ENCODE measurements at places on chromosomes 11 and 22. TPM values are rescaled to one million over a fixed set of nuclear protein-coding genes. Genes with fewer than 3 reads are reported as not detected.

Gene ZNF214
- total RNA-seq, result 3.7 TPM

- DNase-seq, result no peak
Measured at GRCh38 chr11:45260071-45260470, 26.1 kb downstream of the SYT13 start.

DNA sequence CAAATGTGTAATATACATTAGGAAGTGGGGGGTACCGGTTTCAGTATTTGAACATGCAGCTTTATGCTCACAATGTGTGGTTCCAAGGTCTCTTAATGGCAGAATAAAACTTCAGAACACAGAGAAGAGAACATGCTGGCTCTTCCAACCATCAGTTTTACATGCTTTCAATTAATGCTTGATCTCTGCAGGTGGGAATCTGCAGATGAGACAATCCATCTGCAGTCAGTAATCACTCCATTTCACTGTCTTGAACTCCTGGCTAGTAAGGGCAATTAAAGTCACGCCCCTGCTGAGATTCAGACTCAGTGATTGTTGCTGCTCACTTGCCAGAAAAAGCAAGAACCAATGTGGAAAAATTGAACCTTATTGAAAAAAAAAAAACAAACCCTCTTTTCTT lies 945.7 kb downstream of the DLG2 start:
- DNase-seq, result no peak

GRCh38 chr11:41714101-41714500 lies 254.6 kb upstream of the LRRC4C start:
- DNase-seq, result no peak

GRCh38 chr11:69435161-69435986 lies 46.1 kb upstream of the LINC01488 start:
- DNase-seq, result peak; percentile 37

- DNase-seq, result no peak
Measured at GRCh38 chr11:6622261-6623171, 3.3 kb upstream of the TPP1 start.

DNA sequence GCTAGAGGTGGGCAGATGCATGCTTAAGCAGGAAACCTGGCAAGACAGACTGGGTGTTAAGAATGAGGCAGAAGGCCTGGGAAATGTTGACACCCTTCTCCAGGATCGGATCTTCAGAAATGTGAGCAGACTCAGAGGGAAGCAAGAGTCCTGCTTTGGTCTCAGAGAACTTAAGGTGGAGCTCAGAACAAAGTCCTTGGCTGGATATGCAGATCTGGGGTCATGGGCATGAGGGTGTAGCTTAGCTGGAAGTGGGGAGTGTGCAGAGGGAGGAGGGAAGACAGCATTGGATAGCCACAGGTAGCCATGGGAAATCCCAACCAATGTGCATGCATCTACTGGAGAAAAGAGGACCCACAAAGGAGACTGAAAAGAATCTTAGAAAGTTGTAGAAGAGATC lies 58.6 kb upstream of the CDON start:
- DNase-seq, result no peak

- no peak for DNase-seq
Measured at GRCh38 chr11:69504127-69504526, 22.7 kb downstream of the LINC01488 start.

GRCh38 chr11:83241291-83241946 lies 44.7 kb downstream of the CCDC90B start:
- DNase-seq, result peak; percentile 54

DNA sequence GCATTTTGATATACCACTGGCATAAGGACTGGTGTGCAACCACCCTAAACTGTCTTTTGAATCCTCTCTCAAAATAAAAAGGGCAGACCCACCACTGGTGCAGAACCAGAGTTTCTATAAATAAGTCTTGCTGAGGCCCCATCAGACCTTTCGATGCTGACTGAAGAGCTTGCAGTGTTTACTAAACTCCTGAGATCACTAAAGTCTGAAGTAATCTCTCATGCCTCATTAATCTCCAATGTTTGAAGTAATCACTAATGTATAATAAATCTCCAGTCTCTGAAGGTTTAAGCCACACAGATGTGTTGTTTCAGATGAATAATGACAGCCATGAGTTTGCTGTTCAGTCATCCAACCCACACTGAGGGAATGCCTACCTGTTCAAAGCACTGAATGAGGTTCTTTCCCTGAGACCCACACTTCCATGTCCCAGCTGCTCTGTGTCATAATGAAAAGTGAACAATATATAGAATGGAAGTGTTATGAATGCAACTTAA lies 50.6 kb upstream of the DEUP1 start:
- DNase-seq, result peak; percentile 25

GRCh38 chr11:35953081-35953760 lies 9.4 kb downstream of the LDLRAD3 start:
- peak; percentile 80 for DNase-seq

- DNase-seq, result peak; percentile 12
Measured at GRCh38 chr11:72584293-72584938, 89.8 kb downstream of the PDE2A start.

DNA sequence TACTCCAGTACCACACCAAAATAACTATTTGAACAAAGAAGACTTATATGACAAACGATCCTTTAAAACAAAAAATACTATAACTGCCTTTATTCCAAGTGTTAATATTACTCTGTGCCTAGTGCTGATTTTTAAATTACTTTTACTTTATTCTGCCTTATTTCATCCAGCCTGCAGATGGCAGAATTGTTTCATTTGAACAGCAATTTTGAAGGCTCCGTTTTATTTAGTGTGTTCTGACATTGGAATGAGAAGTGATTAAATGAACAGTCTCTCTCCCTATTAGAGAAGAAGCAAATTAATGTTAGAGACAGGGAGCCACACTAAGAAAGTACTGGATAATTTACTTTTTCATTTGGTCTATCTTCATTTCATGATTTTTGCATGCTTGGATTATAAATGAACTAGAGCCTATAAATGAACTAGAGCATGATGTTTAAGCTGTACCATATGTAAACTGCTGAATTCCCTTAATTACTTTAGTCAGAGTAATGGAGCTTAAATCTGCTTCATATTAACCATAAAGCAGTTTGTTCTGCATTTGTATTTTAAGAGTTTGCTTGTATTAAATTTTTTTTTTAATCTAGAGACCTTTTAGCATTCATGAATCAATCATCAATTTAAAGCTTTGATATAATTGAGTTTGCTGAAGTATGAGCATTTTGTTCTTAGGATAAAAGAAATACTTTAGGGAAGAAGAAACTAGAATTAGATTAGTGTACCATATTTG lies 9.8 kb downstream of the PDHX start:
- peak; percentile 81 for DNase-seq

- peak; percentile 94 for DNase-seq
Measured at GRCh38 chr11:128172046-128172878, 415.1 kb downstream of the ETS1 start.

DNA sequence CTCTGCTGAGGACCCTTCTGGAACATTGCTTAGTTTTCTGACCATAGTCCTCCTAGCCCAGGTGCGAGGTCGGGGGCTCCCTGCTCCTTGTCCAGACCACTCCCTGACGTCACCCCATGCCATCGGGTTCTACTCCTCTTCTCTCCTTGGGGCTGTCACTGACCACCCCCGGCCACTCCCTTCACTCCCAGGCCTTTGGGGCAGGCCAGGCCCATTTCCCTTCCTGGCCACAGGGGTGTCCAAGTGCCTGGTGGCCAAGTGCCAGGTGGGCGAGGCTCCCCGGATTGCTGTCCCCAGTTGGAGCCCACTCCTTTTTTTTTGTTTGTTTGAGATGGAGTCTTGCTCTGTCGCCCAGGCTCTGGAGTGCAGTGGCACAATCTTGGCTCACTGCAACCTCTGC lies 19.5 kb downstream of the MRGPRD start:
- DNase-seq, result no peak

DNA sequence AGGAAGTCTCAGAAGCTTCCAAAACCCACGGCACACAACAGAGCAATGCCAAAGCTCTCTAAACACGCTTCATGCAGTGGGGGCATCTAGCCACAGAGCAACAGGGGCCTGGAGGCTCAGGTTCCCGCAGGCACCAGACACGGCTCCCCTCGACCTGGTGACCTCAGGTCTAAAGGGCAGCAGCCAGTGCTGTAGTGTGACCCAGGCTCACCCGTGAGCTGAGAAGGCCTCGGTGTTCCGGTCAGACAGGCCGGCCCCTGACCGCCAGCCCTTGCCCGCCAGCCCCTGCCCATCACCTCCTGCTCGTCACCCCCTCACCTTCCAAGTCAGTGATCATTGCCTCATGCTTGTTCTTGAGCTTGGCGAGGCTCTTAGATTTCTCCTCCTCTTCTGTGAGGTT lies 45.7 kb downstream of the APOL1 start:
- no peak for DNase-seq

GRCh38 chr11:114166362-114166761 lies 106.9 kb downstream of the ZBTB16 start:
- no peak for DNase-seq
